ENCODE measurements at places on chromosomes 5 and 9. TPM values are rescaled to one million over a fixed set of nuclear protein-coding genes. Genes with fewer than 3 reads are reported as not detected.
A peak's percentile ranks its signal among the peaks of the same experiment; 100 is the strongest.

DNA sequence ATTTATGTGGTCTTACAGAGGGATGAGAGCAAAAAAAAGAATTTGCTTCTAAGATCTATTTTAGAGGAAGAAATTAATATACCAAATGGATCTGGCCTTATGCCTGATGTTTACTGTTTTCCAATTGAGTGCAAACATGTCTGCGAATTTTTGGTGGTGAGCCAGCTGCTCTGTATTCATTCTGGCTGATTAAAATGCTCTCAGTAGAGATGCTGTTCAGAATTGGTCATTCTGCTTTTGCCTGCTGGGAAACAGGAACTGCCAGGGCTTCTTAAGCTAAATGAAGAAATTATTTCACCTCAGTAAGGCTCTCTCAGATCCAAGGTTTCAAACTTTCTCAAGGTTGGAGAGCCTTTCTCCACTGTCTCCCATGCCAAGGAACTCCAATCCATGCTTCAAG, 132.0 kb upstream of the SV2C start:
- ATAC-seq = no peak

- ATAC-seq = peak; percentile 54
These were observed 64.5 kb downstream of the ERAP1 start for GRCh38 chr5:96743065-96743768.

GRCh38 chr5:133932441-133933168, 35.8 kb downstream of the C5orf15 start:
- no peak for ATAC-seq

DNA sequence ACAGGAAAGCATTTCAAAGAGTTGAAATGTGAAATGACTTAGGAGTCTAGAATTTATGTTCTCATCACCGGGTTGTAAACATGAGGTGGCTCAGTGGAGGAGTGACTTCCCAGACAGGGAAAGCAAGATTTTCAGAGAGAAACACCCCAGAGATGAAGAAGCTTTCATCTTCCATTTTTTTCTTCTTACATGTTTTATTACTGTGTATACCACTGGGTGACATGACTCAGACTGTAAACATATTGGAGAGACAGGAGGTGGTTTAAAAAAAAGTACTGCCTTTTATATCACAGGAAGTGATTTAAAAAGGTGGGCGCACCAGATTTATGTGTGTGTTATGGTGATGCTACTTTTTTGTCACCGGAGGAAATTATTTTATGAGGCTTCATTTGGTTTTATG, 209.1 kb upstream of the TUT7 start:
- ATAC-seq = no peak

GRCh38 chr5:131316026-131316425, 52.2 kb downstream of the CDC42SE2 start:
- no peak for ATAC-seq

DNA sequence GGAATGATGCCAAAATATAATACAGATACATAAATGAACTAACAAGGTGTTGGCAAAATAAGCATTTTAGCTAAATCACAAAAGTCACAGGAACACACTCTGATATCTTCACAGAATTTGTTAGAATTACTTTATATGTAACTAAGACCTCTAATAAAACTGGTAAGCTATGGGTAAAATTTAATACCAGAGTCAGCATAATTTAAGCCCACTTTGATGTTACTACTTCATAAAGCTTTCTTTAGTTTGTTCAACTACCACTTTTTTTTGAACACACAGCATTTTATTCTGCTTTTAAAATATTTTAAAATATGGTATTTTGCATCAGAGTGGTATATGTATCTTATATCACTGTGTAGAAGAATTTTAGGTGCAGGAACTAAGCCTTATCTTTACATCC, 19.9 kb downstream of the PAIP1 start:
- ATAC-seq = no peak

GRCh38 chr9:6121707-6122106, 93.9 kb upstream of the IL33 start:
- no peak for ATAC-seq

DNA sequence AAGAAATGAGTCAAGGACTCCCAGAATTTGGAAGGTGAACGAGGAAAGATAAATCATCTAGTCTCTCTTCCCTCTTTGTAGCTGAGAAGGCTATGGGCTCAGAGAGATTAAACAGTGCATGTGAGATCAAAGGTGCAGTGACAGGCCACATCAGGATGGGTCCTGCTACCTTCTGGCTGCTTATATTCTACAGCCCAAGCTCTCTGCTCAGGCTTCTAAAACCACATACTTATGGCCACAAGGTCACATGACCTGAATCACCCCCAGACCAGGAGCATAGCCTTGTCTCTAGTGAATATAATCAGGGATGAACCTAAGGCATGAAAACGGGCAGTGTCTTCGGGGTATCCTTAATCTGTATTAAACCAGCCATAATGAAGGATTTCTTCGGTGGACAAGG, 158.9 kb downstream of the SEMA5A start:
- ATAC-seq = no peak

- no peak for ATAC-seq
These were observed 33.5 kb upstream of the TMEM252 start for GRCh38 chr9:68574150-68574549.

- ATAC-seq = no peak
These were observed 462.9 kb downstream of the SEMA5A start for GRCh38 chr5:9082996-9083395.

DNA sequence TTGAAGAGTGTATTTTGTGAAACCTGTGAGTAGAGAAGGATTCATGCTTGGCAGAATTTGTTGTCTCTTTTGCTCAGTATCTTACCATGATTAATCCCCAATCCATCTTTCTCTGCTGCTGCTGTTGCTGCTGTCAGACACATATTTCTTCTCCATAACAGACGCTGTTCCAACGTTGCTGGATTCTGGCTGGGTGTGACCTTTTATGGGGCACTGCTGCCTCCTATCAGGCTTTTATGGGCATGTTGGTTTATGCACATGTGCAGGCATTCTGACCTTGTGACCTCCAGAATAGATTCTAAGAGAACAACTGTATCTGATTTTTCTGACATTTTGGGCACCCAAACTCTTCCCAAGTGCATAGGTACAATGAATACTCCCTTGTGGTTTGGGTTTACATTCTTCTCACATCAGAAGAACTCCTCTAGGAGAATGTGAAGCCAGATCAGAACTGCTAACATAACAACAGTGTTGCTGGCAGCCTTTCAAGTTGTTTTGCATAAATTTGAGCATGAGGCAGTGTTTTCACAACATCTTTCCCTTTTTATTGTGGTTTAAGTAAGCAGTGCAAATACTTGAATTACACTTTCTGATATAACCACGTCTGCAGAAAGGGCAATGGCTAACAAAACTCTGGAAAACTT, 9.2 kb upstream of the ISL1 start:
- no peak for ATAC-seq

DNA sequence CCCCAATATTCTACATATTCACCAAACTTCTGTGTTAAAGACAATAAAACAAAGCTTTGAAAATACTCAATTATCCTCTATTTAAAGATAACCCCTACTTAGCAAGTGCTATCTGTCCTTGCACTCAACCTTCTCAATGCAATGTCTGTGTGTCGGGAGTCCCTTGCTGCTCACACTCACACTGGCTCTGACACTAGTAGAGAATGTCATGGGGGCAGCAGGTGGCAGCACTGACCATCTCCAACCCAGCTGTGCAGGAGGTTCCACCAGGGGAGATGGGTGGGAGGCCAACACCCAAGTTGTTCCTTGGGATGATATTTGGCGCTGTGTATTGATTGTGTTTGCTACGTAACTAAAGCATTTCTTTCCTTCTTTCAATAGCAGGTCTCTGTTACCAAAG, 59.4 kb upstream of the SIMC1 start:
- no peak for ATAC-seq

- no peak for ATAC-seq
These were observed 9.0 kb downstream of the GPSM1 start for GRCh38 chr9:136336156-136336870.

- ATAC-seq = no peak
These were observed 467.5 kb downstream of the EFNA5 start for GRCh38 chr5:107203243-107203642.

DNA sequence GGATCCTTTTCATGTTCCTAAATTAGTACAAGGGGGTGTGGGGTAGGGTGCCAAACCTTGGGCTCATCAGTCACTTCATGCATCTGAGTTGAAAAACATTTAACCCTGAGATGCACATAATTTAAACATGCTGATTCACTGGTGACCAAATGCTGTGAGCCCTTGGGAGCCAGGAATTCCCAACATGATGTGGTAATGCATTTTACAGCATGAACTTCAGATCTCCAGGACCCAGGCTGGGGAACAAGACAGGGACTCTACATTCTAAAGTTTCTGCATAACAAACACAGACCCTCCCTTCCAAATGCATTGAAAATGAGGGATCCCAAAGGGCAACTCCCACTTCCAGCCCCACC, 322.2 kb downstream of the NDUFS4 start:
- ATAC-seq = no peak

- no peak for ATAC-seq
These were observed 592.4 kb downstream of the KIF4B start for GRCh38 chr5:155605920-155606319.

Gene SLC6A7
- not detected for total RNA-seq

Gene DPYSL3
- 475 TPM for total RNA-seq

Gene PCDHGA7
- total RNA-seq = 14.3 TPM

Gene TTC23L
- total RNA-seq = 0.73 TPM

Gene RPL35
- total RNA-seq = 1,981 TPM

Gene PCDHA4
- 0.13 TPM for total RNA-seq

Gene RARS1
- 51.3 TPM for total RNA-seq

Gene TNC
- total RNA-seq = 194 TPM

All from gastroesophageal sphincter (tissue), 4 donors.